Fibroblast of the conjunctiva (primary cell): ENCODE measurements at places on chromosomes 5 and 9.

DNA sequence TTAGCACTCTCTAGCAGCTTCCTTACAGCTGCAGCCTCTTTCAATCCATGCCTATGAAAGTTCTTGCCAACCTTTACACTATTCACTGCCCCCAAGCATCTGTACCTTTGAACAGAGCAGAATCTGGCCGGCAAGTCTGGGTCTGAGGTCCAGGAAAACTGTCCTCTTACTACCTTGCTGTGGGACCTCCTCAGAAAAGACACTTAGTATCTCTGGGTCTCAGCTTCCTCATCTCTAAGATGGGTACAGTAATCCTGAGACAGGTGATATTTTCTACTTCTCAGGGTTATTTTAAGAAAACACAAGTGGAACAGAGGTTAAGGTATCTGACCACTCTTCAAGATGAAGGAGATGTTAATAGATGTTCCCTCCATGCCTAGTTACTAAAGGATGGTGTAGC is 120.2 kb downstream of the EGFLAM start:
- no peak for DNase-seq

GRCh38 chr5:26582350-26583045 is 455.9 kb downstream of the CDH9 start:
- no peak for DNase-seq

DNA sequence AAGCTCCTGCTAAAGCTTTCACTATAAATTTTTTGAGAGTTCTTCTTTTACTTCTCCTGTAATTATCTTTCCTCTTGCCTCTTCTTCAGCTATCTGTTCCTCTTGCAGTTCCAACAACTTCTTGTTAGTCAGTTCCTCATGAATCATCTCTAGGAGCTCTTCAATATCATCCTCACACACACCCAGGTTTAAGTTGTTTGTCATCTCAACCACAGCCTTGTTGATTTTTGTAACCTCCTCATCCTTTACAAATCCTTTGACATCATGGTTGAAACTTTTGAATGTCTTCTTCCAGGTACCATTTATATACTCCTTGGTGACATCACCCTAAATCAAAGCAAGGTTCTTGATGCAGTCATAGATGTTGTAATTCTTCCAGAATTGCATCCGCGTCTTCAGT is 106.3 kb upstream of the MAMDC2 start:
- no peak for DNase-seq

DNA sequence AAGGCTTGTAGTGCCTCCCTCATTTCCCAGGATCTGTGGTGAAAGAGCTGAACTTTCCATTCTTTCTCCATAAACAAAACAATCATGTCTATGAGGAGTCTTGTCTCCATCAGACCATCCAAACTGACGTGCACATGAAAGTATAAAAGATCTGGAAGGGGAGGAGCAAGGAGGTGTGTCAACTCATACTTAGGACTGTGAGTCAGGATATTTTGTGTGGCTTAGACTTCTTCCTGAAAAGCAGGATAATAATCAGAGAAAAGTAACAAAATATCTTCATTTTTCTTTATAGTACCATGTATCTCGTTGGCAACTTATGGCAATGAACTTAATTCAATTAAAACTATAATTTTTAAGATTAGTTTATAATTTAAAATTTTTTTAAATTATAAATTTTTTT is 96.0 kb upstream of the PRRC1 start:
- DNase-seq, result no peak

- no peak for DNase-seq
Measured at GRCh38 chr5:7207979-7208378, 188.0 kb upstream of the ADCY2 start.

- DNase-seq, result no peak
Measured at GRCh38 chr5:13211064-13211463, 733.4 kb downstream of the DNAH5 start.

DNA sequence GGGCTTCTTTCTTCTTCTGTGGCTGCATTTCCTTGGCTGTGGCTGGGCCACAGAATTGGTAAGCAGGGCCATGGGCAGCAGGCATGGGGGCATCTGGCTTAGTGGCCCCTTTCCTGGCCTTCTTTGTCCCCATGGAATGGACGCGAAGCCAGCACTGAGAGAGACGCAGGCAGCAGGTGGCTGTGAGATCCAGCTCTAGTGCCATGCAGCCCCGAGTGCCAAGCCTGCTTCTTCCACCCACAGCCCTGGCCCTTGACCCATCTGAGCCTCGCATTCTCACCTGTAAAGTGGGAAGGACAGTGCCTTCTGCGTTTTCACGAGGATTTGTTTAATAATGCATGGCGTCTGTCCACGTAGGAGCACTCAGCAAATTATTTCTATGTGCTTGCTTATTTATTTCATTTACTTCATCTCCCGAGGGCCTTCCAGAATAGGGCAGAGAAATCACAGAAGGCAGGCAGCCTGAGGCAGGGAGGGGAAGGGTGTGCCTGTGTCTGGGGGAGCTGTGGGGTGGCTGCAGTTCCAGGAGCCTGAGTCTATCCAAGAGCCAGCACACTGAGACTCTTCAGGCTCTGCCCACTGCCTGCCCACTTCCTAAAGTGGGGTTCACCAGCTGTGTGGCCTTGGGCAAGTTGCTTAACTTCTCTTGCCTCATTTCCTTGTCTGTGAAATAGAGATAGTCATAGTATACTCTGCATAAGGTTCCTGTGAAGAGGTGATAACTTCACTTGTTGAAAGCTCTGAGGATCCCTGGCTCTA is 55.2 kb downstream of the NTNG2 start:
- DNase-seq, result no peak

GRCh38 chr9:13575558-13575957 is 296.1 kb upstream of the MPDZ start:
- no peak for DNase-seq

DNA sequence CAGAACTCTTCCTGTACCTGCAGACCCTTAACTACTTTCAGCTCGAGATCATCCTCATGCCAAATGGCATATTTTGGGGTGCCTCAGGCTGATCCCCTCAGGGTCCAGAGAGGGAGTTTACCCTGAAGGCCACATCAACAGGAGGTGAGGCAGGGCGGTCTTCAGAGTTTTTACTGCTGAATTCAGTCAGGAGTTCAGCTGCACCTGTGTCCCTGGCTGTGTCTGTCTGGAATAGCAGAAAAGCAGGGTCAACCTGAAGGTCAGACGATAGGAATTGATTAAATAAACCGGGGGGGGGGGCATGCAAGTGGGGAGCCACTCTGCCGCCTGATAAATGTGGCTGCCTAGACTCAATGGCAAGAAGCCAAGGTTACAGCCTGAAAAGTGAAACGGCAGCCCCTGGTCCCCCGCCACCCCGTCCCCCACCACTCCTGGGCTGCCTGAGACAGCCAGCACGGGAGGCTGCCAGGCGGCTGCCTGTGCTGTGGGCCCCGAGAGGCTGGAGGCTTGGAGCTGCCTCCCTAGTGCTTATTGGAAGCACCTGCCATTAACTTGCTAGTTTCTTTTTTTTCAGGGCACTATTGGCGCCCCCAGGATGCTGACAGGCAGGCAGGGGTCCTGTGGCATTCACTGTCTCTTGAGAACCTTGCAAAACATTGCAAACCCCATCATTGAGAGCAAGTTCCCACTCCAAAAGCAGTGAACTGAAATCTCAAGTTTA is 182.7 kb upstream of the PPP1R26 start:
- DNase-seq, result no peak

DNA sequence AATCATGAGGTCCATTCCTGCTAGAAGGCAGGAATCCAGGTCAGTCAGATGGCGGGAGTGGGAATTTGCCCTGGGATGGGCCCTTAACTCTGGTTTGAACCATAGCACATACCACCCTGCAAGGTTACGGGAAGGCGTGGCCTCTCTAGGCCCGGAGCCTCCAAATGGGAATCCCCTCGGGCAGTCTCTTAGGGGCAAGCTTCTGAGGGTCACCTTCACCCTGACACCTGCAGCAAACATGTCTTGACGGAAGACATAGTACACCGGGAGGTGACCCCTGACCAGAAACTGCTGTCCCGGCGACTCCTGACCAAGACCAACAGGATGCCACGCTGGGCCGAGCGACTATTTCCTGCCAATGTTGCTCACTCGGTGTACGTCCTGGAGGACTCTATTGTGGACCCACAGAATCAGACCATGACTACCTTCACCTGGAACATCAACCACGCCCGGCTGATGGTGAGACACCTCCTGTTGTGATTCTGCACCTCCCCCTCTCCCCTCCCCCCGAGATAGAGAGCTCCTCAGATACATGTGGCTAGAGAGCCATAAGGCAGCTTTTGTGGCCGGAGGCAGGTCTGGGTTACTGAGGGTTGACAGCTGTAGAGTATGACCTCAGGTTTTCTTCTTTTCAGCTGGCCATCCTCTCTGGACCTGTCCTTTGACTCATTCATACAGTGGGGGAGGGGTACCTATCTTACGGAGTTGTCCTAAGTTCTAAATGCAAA is 957 bp downstream of the PRELID1 start:
- DNase-seq, result no peak

GRCh38 chr9:1978941-1979340 is 36.2 kb upstream of the SMARCA2 start:
- DNase-seq, result peak; percentile 72

DNA sequence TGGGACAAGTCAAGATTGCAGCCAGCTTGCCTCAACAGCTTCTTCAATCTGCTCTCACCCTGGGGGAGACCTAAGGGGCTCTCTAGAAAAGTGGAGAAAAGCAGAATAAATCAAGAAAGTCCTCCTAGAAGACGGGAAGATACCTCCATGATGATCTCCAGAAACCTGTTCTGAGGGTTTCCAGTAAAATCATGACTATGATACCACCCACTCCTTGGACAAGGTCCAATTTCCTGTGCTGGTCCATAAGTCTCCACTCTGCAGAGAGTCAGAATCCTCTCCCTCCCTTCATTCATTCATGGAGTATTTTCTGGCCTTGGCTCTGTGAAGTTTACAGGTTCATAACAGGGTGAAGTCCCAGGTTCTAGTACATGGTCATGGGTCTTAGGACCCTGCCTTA is 168.6 kb downstream of the SLC12A2 start:
- no peak for DNase-seq

DNA sequence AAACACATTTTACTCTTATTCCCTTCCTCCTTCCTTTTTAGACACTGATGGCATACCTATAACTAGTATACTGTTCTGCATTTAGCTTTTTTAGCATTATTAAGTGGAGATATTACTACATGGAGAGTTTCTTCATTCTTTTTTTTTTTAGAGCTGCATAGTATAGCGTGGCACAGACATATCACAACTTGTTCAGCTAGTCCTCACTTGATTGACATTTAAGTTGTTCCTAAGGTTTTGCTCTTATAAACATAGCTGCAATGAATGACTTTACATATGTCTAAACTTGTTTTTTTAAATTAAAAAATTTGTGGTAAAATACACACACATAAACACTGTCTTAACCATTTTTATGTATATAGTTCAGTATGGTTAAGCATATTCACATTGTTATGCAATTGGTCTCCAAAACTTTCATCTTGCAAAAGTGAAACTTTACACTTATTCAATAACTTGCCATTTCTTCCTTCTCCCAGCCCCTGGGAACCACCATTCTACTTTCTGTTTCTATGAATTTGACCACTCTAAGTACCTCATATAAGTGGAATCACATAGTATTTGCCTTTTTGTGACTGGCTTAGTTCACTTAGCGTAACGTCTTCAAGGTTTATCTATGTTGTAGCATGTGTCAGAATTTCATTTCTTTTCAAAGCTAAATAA is 48.7 kb downstream of the ANKDD1B start:
- DNase-seq, result no peak

- no peak for DNase-seq
Measured at GRCh38 chr9:104944356-104944755, 16.4 kb upstream of the ABCA1 start.

- peak; percentile 13 for DNase-seq
Measured at GRCh38 chr5:37005946-37006540, 129.5 kb downstream of the NIPBL start.

DNA sequence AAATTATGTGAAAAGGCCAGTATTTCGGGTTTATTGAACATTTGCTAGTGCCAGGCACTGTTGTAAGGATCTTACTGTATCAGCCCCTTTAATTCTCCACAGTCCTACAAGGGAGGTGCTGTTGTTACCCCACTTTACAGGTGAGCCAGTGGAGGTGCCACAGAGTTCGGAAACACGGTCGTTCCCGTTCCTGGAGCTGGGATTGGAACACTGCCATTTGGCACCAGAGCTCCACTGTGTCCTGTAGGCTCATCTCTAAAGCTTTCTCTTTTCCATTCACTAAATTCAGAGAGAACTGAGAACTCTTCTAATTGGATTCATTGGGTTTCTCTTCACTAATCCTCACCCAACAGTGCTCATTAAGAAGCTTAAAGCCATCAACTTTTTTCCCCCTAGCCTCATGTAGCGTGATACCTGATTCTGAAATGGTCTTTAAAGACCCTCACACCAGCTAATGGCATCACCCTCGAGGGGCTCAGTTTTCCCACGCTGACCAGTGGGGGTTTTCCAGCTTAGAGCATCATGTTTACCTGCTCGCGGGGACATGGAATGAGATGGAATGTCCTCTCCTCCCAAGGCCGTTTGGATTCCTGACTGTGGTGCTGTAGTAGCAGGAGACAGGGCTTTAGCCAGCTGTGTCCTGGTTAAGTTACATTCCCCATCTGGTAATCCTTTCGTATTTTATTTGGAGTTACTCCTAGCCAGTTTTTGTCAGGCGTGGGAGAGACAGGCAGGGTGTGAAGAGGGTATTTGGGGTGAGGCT is 5.8 kb downstream of the ERGIC1 start:
- DNase-seq, result no peak

GRCh38 chr5:65736011-65736410 is 14.0 kb downstream of the NLN start:
- DNase-seq, result no peak

GRCh38 chr5:23352446-23352845 is 155.0 kb upstream of the PRDM9 start:
- DNase-seq, result no peak

GRCh38 chr5:127429928-127430327 is 87.5 kb upstream of the PRRC1 start:
- no peak for DNase-seq

- DNase-seq, result no peak
Measured at GRCh38 chr9:96417661-96418082, 498 bp downstream of the ZNF367 start.

DNA sequence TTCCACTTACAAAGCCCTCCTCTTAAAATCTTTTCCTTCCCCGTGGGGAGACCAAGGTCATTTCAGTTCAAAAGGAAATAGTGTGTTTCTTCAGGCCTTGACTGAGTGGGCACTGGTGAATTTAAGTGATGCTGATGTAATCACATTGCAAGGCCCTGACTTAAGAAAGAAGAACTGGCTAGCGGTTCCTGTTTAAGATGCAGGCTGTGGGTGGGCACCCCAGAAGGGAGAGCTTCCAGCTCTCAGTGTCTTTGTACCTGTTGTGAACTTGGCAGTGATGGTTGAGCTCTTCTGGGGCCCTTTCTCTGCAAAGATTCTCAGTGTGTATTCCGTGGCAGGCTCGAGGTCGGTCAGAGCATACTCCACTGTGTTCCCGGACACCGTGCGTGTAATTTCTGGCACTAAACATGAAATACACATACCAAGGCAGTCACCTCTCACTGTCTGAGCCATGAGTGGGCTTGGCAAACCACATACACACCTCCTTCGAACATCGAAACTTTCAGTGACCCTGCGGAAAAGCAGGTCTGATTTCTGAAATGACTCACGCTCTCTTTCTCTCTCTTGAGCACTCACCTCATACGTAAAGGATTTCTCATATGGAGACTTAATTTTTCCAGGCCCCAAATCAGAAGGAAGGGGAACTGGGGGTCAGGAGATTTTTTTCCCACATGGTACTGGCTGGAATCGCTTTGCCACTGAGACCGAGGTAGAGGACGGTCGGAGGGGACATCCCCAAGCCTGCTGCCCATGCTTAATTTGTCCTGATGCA is 81.9 kb downstream of the TNC start:
- DNase-seq, result peak; percentile 94
